ENCODE measurements at places on chromosomes 13 and 19.

GRCh38 chr13:38141792-38142191 lies 207.9 kb upstream of the UFM1 start:
- no peak overlapping the region for H3K4me3 ChIP-seq
- no peaks in the 10 kb centered on the region for H3K27me3 ChIP-seq
- no peak overlapping the region for H3K27ac ChIP-seq
- no peak for DNase-seq
- H3K4me1 ChIP-seq, result no peaks in the 10 kb centered on the region

GRCh38 chr13:44263751-44264620 lies 109.6 kb upstream of the SERP2 start:
- H3K4me3 ChIP-seq, result no peak overlapping the region
- peaks cover 10% of the 10 kb centered on the region for H3K27me3 ChIP-seq
- DNase-seq, result no peak
- peaks cover 12% of the 10 kb centered on the region for H3K4me1 ChIP-seq

DNA sequence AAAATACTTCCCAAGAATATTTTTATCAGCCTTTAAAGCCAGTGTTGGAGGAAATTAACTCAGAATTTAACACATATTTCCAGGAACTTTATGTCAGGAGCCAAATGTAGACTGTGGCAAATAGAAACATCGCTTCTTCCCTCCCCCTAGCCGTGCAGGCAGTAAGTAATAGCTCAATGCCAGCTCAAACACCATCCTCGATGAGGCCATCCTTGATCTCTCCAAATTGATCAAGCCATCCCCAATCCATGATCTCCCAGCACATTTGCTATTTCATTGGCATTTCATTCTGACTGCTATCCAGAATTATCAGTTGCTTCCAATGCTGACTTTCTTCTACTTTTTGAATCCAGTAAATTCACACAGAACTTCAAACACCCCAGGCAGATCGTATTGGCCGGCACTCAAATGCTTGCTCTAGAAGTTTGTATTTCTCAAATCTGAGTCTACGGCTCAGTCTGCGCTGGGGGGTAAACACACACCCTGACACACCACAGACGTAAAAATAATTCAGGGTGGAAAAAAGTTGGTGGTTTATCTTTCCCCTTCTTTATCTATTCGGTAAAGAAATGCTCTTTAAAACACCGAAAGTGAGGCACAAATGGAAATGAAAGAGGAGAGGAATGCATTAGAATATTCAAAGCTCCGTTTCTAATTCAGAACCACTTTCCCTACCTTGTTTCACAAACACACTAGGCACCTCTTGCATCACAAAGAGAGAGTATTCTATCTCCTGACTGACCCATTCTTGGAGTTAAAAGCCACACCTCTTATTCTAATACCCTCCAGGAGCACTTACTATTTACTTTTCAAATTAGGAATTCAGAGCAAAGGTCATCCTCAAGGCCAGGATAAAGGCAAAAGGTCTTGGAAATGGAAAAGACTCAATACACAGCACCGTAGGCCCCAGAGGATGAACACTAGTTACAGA lies 991 bp downstream of the OBI1 start:
- H3K27me3 ChIP-seq, result no peaks in the 10 kb centered on the region
- peaks cover 3% of the 10 kb centered on the region for H3K36me3 ChIP-seq
- no peak for DNase-seq
- peaks cover 27% of the 10 kb centered on the region for H3K4me1 ChIP-seq
- peak overlapping the region; percentile 94 for H3K27ac ChIP-seq
- H3K4me3 ChIP-seq, result peak overlapping the region; percentile 99

DNA sequence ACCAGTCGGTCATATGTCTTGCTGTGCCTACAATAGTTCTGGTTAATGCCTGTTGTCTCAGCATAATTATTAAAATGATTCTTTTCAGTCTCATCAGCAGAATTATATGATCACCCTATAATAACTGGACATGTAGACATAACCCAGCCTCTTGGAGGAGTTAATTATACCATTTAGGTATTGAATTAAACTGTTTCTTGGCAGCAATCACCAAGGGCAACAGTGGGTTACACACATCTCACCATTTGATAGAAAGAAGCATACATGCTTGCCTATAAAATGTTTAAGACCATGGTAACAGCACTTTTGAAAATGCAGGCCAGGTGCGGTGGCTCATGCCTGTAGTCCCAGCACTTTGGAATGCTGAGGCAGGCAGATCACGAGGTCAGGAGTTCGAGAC lies 184.6 kb downstream of the RGCC start:
- H3K4me1 ChIP-seq, result no peaks in the 10 kb centered on the region
- H3K36me3 ChIP-seq, result peaks cover 12% of the 10 kb centered on the region
- H3K27me3 ChIP-seq, result no peaks in the 10 kb centered on the region
